ENCODE measurements at places on chromosomes 7 and 10.

DNA sequence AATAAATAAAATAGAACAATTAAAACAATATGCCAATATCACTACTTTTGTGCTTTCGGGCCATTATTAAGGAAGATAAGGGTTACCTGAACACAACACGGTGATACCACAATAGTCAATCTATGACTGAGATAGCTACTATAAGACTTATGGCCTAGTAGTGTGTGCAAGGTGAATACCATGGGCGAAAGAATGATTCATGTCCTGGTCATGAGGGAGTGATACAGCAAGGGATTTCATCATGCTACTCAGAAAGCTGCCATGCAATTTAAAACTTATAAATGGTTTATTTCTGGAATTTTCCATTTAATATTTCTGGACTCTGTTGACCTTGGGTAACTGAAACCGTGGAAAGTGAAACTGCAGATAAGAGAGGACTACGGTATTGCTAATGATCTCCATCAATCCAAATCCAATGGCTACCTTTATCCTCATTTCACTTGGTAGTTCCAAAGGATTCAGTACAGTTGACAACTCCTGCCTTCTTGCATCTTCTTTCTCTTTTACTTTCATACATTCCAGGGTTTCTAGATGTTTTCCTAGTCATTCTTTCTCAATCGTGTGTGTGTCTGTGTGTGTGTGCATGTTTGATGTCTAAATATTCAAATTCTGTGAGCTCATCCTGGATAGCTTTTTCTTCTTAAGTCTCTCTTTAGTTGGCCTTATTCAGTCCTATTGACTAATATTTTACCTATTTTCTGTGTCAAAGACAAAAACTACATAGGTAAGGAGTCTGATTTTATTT, 100.5 kb upstream of the MAGI2 start:
- DNase-seq, result no peak

- no peak for DNase-seq
Measured at GRCh38 chr10:131131726-131132591, 179.6 kb downstream of the TCERG1L start.

DNA sequence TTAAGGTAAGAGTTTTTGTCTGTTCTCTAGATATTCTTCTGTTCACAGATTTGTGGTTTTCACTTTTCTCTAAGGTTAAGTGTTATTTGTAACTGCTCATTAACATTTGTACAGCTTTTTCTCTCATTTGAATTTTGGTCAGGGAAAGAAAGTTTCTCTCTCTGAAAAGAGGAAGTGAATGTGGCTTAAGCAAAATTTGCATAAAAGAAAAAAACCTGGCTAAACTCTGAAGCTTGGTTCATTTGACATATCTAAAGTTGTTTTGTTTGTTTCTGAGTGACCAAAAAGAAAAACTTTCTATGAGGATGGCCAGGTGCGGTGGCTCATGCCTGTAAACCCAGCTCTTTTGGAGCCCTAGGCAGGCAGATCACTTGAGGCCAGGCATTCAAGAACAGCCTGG, 22.0 kb upstream of the SLC26A4 start:
- no peak for DNase-seq

DNA sequence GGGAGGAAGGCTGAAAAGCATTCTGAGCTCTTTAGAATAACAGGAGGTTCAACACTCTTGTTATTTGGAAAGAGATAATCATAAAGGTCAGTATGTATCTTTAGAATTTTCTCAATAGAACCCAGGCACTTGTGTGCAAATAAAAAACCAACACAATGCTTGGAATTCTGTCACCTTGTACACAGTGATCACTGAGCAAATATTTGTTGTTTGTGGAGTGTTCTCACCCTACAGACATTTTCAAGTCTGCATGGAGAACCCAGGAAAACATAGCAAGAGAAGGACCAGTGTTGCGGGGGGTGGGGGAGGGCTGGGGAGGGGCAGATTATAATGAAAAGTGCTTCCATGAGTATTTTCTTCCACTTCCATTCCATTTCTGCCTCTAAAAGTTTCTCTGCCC, 87.4 kb downstream of the FAM107B start:
- DNase-seq, result no peak

DNA sequence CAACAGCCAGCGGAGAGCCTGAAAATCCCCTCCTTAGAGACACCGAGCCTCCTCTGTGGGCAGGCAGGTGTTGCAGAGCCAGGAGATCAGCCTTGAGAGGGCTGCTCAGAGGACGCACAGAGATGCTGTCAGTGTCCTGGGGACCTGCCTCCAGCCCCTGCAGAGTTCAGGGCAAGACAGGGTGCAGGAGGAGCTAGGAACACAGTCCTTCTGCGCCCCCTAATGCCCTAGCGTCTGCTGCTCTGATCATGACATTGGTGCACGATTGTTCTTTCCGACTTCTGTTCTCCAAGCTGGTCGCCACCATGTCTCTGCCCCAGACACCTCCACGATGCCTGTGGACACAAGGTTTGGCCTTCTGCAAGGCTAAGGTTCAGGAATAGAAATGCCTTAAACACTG, 613.7 kb upstream of the MKI67 start:
- no peak for DNase-seq

GRCh38 chr10:58813573-58813972, 300.9 kb downstream of the BICC1 start:
- no peak for DNase-seq

GRCh38 chr10:89367529-89367928, 10.3 kb upstream of the IFIT1B start:
- DNase-seq, result no peak

- no peak for DNase-seq
Measured at GRCh38 chr7:64581391-64581790, 18.5 kb upstream of the ZNF680 start.

DNA sequence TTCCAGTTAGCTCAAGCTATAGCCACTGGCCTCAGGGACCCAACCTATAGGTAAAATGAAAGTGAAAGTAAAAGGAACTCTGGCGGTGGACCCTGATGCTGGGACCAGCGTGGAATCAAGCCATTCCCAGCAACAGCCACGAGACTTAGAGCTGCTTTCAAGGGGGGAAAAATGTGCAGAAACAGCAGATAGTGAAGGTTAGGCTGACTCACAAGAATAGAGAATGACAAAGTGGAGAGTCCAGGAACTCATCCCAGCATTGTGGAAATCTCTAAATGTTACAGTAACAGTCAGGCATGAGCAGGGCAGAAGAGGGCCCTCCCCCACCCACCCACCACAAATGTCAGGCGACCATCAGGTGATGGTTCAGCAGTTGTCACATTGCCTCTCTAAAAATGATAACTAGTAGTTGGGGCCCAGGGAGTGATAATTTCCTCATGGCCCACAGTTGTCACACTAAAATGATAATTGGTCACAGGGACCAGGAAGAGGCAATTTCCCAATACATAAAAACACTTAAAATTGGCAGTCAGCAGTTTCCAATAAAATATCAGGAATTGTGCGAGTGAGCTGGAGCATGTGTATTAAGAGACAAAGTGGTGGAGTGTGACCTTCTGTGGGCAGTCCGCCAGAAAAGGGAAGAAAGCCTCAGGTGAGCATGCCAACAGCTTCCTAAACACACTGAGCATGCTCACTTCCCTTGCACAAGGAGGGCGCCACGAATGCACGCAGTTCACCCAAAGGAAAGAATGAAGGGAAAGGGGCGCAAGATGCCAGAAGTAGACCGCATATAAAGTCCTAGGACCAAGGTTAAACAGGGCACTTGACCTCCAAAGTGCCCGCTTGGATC, 129.8 kb upstream of the PPP1R3A start:
- DNase-seq, result no peak

GRCh38 chr7:43781726-43782607, 23.5 kb downstream of the BLVRA start:
- DNase-seq, result no peak

GRCh38 chr10:20616056-20616671, 280.9 kb downstream of the NEBL start:
- DNase-seq, result no peak

DNA sequence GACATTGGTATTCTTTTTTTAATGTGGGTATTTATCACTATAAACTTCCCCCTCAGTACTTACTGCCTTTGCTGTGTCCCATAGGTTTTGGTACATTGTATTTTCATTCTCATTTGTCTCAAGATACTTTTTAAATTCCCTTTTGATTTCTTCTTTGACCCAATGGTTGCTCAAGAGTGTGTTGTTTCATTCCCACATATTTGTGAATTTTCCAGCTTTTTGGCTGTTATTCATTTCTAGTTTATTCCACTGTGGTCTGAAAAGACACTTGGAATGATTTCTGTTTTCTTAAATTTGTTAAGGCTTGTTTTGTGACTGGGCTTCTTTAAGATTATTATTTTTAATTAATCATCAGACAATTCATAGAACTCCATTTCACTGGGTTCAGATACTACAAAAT, 105.0 kb downstream of the EPC1 start:
- DNase-seq, result no peak

- DNase-seq, result no peak
Measured at GRCh38 chr7:158408318-158408920, 179.2 kb downstream of the PTPRN2 start.

- no peak for DNase-seq
Measured at GRCh38 chr7:28980451-28981160, 22.5 kb upstream of the TRIL start.

GRCh38 chr7:141609576-141609975, 58.4 kb downstream of the AGK start:
- no peak for DNase-seq

GRCh38 chr7:43456200-43456599, 126.7 kb upstream of the STK17A start:
- no peak for DNase-seq
